ENCODE measurements at places on chromosomes 2 and 18.
A peak's percentile ranks its signal among the peaks of the same experiment; 100 is the strongest.

DNA sequence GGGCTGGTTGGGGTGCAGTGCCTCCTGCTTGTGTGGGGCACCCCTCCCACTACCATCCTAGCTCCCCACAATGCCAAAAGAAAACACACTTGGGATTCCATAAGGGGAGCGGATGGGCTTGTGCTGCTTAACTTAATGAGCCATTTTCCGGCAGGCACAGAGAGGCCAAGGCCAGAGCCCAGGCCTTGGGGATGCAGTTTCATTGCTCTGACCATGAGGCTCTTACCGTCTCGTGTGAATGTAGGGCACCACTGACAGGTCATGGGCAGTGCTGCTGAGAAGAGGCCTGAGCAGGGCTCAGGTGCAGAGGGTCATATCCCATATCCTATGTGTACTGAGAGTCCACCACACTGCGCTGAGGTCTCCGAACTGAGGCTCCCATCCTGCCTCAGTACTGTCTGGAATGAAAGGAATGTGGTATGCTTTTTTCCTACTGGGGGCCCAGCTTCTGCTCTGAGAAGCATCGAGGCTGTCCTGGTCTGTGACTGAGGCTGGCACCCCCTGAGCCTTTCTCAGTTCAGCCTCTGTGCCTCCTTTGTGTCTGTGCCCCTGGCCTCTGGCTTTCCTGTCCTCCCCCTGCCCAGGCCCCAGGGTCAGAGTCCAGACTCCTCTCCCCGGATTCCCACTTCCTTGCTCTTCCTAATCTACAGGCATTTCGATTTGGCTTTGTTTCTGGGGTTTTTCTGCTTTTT lies 45.2 kb upstream of the MAPRE3 start:
- no peak for DNase-seq

- DNase-seq: no peak
Measured at GRCh38 chr2:221629468-221629867, 57.4 kb upstream of the EPHA4 start.

GRCh38 chr2:109204412-109204811 lies 75.4 kb downstream of the SH3RF3 start:
- no peak for DNase-seq

DNA sequence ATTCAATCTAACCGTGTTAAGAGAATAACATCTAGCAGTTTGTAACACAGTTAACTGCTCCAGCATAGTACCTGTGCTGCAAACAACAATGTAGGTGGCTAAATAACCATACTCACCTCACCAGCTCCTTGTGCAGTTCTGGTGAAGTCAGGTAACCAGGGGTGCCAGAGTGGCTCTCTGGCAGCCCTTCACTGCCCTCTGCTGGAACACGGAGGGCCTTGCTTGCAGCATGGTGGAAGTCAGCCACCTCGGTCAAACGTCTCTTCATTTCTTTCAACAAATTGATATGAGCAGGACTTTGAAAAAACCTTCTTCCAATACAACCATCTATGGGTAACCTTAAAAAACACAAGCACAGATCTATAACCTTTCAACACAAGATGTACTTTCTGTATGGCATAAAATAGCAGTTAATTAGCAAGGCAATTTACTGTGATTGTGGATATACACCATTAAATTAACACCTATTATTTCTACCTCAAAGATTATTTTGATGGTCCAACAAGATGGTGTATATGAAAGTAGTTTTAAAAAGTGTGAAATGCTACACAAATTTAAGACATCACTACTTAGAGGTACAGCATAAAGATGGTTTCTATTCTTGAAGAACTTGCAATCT lies 56.6 kb downstream of the EPG5 start:
- peak; percentile 26 for DNase-seq

GRCh38 chr2:1162768-1163584 lies 212.3 kb downstream of the SNTG2 start:
- no peak for DNase-seq

DNA sequence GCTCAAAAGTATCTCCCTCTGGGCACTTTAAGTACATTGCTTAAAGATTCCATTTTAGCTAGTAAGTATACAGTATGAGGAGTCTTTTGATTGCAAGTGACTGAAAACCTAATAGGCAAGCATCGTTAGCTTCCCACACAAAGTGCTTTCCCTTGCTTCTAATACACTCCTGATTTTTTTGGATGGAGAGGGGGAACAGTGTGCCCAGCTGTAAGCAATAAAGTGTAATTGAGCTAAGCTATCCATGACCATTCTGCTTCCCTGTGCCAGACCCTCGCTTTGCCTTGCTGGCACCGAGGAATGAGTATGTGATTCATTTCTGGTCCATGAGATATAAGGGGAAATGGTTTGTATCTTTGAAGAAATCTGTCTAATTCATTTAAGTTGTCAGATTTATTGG lies 3.8 kb upstream of the ZNF24 start:
- DNase-seq: no peak

- DNase-seq: no peak
Measured at GRCh38 chr2:72883356-72883962, 3.7 kb upstream of the SPR start.

DNA sequence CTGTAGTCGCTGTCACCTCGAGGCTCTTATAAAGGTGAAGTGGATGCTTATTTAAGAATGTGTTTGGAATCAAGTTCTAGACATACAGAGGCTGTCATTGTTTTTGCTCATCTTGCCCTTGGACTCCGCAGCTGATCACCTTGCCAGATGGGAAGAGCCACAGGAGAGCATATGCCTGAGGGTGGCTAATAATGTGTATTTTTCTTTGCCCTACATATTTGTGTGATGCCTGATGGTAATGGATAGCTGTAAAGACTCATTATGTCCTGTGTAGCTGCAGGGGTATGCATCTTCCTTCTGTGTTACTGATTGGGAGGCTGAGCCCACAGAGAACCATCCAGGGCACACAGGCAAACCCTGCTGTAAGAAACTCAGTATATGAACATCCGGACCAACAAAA lies 61.7 kb downstream of the PRKCE start:
- no peak for DNase-seq

GRCh38 chr2:240338274-240338673 lies 97.2 kb upstream of the GPC1 start:
- DNase-seq: no peak

DNA sequence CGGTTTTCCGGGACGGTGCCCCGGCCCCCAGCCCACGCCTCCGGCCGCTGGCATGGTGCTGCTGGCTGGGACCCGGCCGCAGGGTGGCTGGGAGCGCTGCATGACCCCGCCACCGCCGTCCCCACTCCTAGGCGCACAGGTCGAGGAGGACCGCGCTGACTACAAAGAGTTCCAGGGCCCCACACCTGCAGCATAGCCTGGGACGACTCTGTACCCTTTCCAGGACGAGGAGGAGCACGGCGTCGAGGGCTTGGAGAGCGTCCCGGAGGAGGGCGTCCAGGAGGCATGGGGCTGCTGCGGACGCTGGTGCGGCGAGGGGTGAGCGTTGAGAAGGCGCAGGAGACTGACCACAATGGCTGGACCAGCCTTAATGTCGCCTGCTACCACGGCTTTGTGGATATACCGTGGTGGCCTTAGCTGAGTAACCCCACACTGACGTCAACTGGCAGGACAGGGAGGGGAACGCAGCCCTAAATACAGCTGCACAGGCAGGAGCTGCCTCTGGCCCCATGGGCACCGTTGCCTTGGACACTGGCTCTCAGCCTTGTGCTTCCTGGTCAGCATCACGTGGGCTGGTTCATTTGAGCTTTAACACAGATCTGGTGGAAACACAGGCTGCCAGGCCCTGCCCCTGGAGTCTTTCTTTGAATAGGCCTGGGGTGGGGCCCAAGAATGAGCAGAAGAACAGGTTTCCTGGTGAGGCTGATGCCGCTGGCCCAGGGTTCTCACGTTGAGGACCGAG lies 40.9 kb upstream of the TRIM43B start:
- DNase-seq: no peak

- no peak for DNase-seq
Measured at GRCh38 chr2:223688094-223688835, 86.1 kb upstream of the SCG2 start.

DNA sequence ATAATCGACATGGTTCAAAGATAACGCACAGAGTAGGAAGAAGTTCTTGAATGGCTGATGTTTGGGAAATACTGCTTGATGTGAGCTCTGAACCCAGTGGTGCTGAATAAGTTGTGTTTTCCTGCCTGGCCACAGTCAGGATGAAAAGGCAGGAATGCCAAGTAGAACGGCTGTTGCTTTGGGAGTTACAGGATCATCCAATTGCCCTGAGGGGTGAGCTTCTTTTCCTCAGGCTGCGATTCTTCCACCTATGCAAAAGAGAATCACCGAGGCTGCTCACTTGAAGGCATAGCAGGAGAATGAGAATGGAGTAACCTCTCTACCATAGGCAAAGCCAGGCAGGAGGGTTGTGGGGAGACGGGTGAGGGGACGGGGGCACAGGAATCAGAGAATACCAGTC lies 14.4 kb upstream of the IGFBP2 start:
- no peak for DNase-seq

GRCh38 chr2:161662373-161662772 lies 38.2 kb downstream of the SLC4A10 start:
- DNase-seq: no peak

GRCh38 chr2:190889175-190889943 lies 8.7 kb downstream of the GLS start:
- DNase-seq: no peak

GRCh38 chr2:230932556-230933511 lies 7.8 kb upstream of the GPR55 start:
- DNase-seq: no peak

GRCh38 chr2:161122772-161123530 lies 37.3 kb upstream of the TANK start:
- DNase-seq: no peak

GRCh38 chr18:23102493-23103261 lies 32.6 kb upstream of the CABLES1 start:
- no peak for DNase-seq

- DNase-seq: no peak
Measured at GRCh38 chr2:215904101-215904500, 109.2 kb downstream of the MREG start.

DNA sequence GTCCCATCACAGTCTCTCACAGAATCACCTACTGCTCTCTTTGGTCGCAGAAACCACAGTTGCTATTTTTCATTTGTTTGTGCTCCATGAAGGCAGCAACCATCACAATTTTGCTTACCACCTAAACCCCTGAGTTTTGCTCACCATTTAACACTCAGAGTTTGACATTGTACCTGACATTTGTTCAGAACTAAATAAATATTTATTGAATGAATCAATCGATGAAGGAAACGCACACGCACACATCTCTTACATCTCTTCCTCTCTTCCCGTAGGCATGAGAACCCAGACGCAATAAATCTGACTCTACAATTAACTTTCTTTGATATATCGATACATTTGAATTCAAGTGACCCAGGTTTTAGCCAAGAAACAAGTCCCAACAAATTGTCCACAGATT lies 105.5 kb upstream of the RNF152 start:
- DNase-seq: no peak

DNA sequence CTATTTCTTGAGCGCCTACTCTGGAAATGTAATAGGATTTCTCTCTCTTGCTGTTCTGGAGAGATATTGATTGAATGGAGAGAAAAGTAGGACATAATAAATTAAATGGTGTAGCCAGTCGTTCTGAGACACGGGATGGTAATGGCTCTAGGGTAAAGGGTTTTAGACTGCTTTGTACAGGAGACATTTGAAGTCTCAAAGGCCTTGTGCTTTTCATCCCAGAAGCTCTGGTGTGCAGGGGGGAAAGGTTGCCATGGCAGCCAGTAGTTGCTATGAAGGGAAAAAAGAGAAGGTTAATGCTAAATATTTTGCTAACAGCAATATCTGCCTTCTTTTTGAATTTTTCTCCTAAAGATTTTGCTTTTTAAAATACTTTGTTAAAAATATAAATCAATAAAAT lies 359.3 kb downstream of the RIT2 start:
- DNase-seq: no peak

DNA sequence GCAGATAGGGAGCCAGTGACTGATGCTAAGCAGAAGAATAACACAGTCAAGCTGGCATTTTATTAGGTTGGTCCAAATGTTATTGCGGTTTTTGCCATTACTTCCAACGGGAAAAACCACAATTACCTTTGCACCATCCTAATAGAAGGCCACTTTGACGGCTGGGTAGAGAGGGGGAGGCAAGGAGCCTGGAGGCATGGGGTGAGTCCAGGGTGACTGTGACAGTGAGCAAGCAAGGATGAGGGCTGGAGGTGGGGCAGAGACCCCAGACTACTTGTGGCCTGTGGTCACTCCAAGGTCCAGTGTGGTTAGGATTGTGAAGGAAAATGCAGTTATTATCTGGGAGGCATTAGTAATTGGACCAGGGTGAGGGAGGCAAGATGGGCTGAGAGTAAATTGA lies 389.5 kb downstream of the CLIP4 start:
- DNase-seq: no peak

DNA sequence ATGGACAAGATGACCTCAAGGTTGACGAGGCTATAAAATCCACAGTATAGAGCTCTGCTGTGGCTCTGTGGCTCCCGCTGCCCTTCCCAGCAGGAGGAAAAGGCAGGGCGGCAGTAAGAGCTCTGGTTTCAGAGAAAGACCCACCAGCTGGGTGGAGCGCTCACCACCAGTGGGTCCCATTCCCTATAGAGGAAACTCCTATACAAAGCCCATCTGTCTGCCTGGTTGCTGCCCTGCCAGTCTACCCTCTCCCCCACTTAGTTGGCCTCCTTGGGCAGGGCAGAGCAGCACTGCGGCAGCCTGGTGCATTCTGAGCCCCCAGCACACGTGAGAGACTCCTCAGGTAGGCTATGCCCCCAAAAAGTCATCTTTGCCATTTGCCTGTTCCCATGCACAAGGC lies 26.5 kb downstream of the TNS1 start:
- DNase-seq: no peak

DNA sequence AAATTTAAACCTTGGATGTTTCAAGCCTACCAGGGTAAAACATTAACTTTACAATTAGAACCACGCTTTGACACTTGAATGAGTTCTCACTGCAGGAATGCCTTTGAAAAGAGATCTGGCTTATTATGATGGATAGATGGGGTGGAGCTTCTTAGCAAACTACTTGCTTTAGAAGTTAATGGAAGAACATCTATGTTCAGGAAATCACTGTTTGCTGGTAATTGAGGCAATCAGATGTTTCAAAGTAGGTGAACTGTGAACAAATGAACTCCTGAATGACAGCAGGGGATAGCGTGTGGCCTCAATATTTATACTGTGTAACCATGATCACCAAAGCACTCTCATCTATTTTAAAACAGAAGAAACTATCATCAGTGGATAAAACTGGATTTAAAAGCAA lies 383.6 kb downstream of the PIK3C3 start:
- no peak for DNase-seq

GRCh38 chr2:191152482-191153240 lies 1.9 kb upstream of the STAT4 start:
- DNase-seq: no peak
